ENCODE measurements at places on chromosomes 3 and 15. TPM values are rescaled to one million over a fixed set of nuclear protein-coding genes. Genes with fewer than 3 reads are reported as not detected.

DNA sequence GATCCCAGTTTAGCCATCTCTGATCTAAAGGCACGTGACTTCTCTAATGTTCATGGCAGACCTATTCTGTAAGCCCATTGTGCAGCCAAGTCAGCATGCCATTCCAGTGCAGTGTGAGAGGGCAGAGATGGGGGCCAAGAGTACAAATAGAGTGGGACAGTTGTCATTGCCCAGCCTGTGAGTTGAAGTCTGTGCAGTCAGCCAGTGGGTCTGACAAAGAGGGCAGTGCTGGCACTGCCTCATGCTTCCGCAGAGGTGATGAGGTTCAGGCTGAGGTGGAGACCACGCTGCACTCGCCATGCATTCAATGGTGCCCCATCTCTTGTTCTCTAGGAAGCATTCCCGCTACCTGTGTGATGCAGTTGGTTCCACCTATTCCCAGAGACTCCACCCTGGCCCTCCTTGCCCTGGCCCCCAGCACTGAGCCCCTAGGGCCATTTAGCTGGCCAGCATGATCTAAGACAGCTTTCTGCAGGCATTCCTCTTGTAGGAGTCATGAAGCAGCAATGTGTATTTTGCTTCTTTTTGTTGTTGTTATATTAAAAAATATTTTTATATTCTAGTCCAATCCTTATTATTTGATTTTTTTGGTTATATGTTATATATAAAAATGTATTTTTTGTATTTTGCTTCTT lies 3.7 kb downstream of the MRAS start:
- no peak overlapping the region for H3K4me3 ChIP-seq
- H3K27me3 ChIP-seq, result no peaks in the 10 kb centered on the region
- DNase-seq, result no peak
- H3K27ac ChIP-seq, result no peak overlapping the region
- no peaks in the 10 kb centered on the region for H3K36me3 ChIP-seq
- H3K4me1 ChIP-seq, result no peaks in the 10 kb centered on the region

- peak overlapping the region; percentile 74 for H3K4me3 ChIP-seq
- DNase-seq, result no peak
- peak overlapping the region; percentile 81 for H3K27ac ChIP-seq
Observed at GRCh38 chr3:107239703-107240102, 137.5 kb upstream of the CCDC54 start.

DNA sequence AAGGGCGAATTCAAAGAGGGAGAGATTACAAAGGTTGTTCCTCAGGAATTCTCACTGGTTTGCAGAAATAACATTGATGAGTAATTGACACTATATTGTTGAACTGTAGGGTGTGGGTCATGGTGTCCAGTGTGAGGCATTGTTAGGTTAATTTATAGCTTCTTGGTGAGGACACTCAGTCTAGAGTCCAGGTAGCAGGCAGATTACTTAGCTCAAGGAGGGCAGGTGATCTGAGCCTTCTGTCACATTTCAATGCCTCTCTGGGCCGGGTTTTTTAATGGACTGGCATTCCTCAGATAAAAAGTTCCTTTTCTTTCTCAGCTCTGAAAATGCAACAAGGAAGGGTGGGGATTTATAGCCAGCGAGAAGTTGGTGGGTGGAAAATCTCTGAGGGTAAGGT lies 194.2 kb upstream of the PROK2 start:
- H3K36me3 ChIP-seq, result no peaks in the 10 kb centered on the region
- no peak overlapping the region for H3K4me3 ChIP-seq
- no peaks in the 10 kb centered on the region for H3K4me1 ChIP-seq
- no peaks in the 10 kb centered on the region for H3K27me3 ChIP-seq
- H3K27ac ChIP-seq, result no peak overlapping the region

DNA sequence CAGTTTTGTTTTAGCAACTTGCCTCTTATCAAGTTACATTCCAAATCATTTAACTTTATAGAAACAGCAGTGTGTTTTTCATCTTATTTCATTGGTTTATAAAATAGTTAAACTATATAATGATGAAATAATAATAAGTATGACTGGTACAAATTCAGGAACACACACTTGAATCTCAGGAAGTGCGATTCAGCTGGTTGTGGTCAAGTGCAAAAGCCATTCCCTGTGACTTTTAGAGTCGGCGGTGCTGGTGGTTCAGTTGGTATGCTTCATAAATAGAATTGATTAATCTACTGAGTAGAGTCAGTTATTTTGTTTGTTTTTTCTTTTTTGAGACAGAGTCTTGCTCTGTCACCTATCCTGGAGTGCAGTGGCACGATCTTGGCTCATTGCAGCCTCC lies 22.7 kb downstream of the SACM1L start:
- H3K36me3 ChIP-seq, result no peaks in the 10 kb centered on the region
- no peak overlapping the region for H3K27ac ChIP-seq
- H3K4me1 ChIP-seq, result no peaks in the 10 kb centered on the region
- H3K4me3 ChIP-seq, result no peak overlapping the region
- H3K27me3 ChIP-seq, result no peaks in the 10 kb centered on the region

DNA sequence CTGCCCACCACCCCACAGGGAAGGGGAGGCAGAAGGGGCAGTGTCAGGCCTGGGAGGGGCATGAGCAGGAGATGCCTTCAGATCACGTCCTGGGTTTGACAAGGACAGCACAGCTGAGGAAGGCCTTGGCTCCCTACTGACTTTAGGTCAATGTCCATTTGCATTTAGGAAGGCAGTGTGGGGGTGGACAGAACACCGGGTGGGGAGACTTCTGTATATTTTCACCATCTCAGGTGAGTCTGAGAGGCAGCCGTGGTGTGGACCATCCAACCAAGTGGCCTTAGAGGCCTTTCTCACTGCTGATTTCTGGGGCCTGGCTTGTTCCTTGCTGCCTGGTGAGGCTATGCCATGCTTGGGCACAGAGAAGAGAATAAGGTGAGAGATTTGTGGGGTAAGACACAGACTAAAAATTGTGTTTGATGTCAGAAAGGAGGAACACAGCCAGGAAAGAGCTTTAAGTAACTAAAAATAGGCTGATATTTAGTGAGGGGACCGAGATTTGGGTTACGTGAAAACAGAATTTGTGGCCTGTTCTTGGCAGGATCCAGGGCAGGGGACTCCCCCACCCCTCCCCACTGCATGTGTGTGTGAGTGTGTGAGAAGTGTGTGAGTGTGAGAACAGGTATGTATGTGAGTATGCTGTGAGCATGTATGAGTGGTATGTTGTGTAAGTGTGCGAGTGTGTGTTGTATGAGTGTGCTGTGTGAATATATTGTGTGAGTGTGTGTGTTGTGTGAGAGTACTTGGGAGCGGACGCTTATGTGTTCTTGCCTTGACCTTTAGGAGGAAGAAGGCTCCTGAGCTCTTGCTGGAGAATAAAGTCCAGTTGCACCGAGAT lies 11.8 kb upstream of the PLA2G4E start:
- DNase-seq, result no peak
- H3K4me1 ChIP-seq, result no peaks in the 10 kb centered on the region
- no peak overlapping the region for H3K4me3 ChIP-seq
- H3K36me3 ChIP-seq, result no peaks in the 10 kb centered on the region
- H3K27me3 ChIP-seq, result no peaks in the 10 kb centered on the region

The DUOXA2 gene
- not detected for total RNA-seq

GRCh38 chr15:56739964-56740640 lies 6.8 kb upstream of the ZNF280D start:
- no peak overlapping the region for H3K27ac ChIP-seq
- no peaks in the 10 kb centered on the region for H3K27me3 ChIP-seq
- no peak for DNase-seq
- no peaks in the 10 kb centered on the region for H3K36me3 ChIP-seq
- H3K4me3 ChIP-seq, result no peak overlapping the region
